Activated CD4-positive, alpha-beta T cell treated with anti-CD3 and anti-CD28 coated beads, Interleukin-2, Interleukin-6, amounts not matched to agents 100 ng/mL and 50 ng/mL, durations not matched to agents 16 hours and 8 hours (primary cell): ENCODE measurements at places on chromosomes 6 and 20.

GRCh38 chr20:36861625-36861874, 14.4 kb upstream of the TLDC2 start:
- DNase-seq = no peak

DNA sequence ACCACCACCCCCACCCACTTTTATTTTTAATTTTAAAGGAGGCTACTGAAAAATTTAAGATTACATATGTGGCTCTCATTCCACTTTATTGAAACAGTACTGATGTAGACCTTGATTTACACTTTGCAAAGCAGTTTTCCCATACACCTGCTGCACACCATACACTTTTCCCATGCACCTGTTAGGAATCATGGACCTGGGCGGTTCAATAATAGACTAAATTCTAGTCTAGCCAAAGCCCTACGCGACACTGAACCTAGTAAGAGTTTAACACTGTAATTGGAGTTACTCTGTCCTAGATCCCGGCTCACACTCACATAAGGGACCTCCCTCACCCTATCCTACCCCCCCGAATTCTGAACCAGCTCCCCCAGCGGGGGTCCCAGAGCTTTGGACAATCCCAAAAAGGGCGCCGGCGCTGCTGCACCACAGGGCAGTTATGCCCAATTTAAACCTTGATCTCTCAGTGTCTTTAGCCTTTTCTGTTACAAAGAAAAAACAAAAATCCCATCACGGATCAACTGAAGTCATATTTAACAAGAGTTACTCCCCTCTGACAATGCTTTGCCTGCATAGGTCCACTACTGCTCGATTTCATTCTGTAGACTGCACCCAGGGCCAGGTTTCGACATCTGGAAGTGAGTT, 2.4 kb upstream of the GCLC start:
- no peak for DNase-seq

DNA sequence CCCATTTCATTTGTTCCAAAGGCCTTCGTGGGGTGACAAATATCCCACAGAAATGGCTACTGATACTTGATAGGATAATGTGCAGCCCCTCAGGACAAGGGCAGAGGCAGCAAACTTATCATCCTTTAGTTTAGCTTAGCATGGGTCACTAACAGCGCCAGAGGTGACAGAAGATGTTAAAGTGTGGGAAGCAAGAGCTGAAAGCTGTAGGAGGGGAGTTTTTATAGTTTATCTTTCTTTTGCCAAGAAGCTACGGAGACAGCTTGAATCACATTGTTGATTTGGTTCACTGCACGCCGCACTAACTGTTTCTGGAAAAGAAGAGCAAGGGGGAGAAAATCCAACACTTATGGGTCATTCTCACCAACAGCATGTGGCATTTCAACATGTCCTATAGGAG, 773.9 kb upstream of the MMS22L start:
- no peak for DNase-seq

GRCh38 chr6:6781172-6781872, 192.8 kb downstream of the LY86 start:
- no peak for DNase-seq

DNA sequence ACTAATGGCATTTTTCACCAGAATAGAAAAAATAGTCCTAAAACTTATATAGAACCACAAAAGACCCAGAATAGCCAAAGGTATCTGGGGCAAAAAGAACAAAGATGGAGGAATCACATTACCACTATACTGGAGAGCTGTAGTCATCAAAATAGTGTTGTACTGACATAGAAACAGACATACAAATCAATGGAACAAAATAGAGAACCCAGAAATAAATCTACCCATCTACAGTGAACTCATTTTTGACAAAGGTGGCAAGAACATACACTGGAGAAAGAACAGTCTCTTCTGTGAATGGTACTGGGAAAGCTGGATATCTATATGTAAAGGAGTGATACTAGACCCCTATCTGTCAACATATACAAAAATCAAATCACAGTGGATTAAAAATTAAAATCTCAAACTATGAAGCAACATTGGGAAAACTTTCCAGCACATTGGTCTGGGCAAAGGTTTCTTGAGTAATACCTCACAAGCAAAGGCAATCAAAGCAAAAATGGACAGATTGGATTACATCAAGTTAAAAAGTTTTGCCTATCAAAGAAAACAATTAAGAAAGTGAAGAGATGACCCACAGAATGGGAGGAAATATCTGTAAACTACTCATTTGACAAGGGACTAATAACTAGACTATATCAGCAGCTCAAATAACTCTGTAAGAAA, 120.5 kb downstream of the MEI4 start:
- DNase-seq = no peak

DNA sequence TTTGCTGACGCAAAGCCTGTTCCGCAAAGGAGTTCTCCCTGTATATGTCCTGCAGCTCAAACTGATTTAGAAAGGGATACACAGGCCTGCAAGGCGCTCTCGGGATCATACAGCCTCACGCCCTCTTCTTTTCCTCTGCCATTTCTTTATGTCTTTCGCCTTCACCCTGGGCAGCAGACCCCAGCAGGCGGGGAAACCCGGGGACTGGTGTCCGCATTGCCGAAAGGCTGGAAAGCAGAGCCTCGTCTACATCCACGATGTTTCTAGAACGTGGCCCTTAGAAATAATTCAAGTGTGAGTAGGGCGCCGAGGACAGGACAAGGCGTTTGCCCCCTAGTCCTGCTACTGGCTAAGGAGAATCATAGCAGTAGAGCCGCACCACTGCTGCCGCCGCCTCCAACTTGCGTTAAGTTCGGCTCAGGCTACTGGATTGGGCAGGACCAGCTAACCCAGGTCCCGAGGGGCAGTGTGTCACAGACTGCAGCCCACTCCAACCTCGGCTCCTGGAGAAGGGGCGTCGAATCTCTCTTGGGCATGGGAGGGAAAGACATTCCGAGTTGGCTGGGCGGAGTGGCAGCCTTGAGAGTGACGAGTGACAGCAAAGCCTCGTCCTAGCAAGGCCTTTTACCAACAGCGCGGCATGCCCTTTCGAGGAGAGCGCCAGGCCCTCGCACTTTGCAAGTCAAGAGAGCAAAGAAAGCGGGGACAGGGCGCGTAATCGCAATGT, 2.6 kb upstream of the TBX18 start:
- no peak for DNase-seq

DNA sequence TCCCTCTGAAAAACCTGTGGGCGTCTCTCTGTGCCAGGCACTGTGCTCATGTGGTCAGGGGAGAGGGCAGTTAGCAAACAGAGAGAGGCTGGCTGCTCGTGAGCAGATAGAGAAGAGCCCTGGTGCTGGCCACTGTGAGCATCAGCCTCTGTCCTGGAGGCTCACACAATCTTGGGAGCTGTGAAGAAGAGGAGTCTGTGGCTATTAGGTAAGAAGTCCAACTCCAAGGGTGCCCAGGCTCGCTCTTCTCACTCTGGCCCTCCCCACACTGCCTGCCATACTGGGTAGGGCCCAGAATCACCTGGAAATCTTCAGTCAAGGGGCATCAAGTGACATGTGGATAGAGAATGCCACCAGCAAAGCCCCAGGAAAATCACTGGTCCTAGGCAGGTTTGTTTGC, 14.1 kb downstream of the SCML4 start:
- no peak for DNase-seq

- DNase-seq = peak; percentile 52
These were observed 2.1 kb downstream of the DEF6 start for GRCh38 chr6:35299674-35300073.

DNA sequence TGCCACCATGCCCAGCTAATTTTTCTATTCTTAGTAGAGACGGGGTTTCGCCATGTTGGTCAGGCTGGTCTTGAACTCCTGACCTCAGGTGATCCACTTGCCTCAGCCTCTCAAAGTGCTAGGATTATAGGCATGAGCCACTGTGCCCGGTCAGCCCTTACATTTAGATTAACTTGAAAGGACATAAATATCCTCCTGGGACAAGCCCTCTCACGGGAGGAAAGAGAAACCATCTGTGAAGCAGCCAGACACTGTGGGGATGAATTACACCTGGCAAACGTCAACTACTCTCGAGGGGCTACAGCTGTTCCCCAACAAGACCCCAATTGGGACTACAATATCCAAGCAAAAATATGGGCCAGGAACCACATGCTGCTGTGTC, 32.7 kb upstream of the SAMHD1 start:
- no peak for DNase-seq

DNA sequence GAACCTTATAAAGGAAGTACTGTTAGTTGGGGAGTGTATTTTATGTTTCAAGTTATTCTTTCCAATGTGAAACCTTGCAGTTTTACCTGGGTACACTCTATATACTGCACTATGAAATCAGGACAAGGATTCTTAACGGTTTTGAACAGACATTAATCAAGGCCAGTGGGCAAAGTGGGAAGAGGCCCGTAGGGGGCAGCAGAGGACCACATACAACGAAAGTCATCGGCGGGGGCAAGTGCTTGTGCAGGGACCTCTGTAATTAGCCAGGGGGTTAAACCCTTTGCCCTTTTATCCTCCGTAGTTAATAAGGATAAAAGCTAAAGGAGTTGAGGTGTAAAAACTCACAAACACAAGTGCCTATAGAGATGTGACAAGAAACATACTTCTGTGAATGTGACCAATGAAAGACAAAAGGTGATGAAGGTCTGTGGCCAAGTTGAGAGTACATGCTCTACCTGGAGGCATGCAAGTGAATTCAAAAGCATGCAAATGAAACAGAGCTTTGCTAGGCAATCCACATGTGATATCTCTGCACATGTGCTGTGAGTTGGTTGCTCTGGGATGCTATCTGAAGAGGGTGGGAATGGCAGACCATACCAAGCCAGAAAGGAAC, 392.7 kb upstream of the MAN1A1 start:
- DNase-seq = peak; percentile 68

DNA sequence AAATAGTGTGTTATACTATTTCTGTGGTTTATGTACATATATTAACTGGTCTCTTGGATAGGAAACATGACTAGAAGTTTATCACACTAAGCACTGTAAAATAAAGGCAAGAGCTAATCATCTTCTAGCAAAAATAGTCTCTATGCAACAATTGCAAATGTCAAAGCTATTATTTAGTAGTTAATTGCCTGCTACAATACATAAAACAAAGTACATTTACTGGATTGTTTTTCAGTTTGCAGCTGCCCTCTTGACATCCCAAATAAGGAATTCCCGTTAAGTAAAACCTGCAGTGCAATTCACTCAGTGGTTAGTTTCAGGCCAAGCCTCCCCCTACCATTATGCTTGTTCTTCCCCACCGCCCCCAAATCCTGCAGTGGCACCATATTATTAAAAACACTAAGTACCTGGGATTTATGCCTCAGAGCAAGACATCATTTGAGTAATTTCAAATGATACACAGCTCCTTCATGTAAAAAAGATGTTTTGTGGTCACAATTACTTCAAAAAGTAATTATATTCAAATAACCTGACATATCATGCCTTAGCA, 1.6 kb upstream of the ATP5F1E start:
- DNase-seq = no peak

DNA sequence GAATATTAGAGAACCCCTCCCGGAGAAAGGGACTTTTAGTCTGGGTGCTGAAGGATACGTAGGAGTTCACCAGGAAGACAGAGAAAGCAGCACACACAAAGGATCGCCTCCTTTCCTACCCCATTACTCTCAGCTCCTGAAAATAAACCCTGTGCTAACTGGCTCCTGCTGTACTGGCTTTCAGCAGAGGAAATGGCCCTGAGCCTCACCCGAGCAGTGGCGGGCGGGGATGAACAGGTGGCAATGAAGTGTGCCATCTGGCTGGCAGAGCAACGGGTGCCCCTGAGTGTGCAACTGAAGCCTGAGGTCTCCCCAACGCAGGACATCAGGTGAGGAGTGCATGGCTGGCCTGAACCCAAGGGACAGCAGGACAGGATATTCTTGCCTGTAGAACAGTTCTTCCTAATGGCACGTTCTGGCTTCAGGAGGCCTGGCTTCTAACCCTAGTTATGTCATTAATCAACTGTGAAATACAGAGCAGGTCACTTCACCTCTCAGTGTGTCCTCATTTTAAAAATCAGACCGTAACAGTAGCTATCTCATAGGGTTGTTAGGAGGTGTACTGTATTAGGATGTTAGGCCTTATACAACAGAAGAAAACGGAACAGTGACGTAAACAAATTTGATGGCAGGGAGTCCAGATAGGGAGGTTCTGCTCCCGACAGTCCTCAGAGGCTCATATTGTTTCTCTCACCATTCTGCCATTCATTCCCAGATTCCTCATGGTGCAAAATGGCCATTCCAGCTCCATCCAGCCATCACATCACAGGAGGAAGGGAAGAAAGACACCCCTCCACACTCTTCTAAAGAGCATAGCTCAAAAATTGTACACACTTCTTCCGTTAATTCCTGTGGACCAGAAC, 1.8 kb downstream of the RBCK1 start:
- DNase-seq = peak; percentile 30

GRCh38 chr6:6960571-6961251, 147.1 kb upstream of the RREB1 start:
- DNase-seq = no peak

- DNase-seq = no peak
These were observed 14.3 kb downstream of the SERPINB6 start for GRCh38 chr6:2956930-2957685.

GRCh38 chr20:48789781-48790472, 37.9 kb downstream of the PREX1 start:
- DNase-seq = peak; percentile 36

DNA sequence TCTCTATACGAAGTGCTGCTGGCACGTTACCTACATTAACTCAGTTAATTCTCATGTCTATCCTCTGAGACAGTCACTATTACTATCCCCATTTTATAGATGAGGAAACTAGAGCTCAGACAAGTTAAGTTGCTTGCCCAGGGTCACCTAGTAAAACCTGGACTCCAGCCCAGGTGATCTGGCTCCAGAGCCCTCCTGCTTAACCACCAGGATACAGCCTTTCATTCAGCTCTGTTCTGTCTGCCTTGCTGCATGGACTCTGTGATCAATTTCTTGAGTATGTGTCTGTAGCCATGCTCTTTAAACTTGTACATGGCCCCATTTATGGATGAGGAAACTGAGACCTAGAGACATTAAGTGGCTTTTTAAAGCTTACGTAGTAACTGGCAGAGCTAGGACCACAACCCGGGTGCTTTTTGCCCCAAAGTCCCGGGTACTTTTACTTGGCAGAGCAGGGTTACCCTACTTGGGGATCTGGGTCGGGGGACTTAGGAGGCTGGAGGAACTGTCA, 4.7 kb downstream of the CDKN1A start:
- DNase-seq = no peak

DNA sequence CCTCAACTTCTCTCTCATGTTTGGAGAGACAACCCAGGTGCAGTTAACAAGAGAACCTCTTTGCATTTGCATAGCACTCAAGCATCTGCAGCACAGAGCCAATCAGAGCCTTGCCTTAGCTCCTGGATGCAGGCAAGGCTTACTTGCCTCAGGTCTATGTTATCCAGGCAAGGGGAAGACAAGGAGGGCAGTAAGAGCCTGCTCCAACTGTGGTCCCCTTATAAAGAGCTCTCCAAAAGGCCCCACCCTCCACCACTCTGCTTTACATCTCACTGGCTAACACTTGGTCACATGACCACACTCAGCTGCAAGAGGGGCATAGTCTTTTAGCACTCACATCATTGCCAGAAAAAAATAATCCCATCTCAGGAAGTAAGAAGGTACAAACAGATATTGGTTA, 540.0 kb downstream of the PTPRT start:
- no peak for DNase-seq
